Inflammatory macrophage (primary cell): ENCODE measurements at places on chromosomes 1 and 21.

GRCh38 chr1:33410091-33410701, 20.7 kb downstream of the PHC2 start:
- DNase-seq: no peak

- no peak for DNase-seq
Observed at GRCh38 chr21:31193761-31194160, 150.3 kb downstream of the TIAM1 start.

- DNase-seq: no peak
Observed at GRCh38 chr1:94949681-94950661, 23.1 kb upstream of the CNN3 start.

- DNase-seq: peak; percentile 3
Observed at GRCh38 chr21:39685236-39685635, 59.7 kb upstream of the IGSF5 start.

- DNase-seq: no peak
Observed at GRCh38 chr1:197908716-197909220, 6.3 kb downstream of the C1orf53 start.

DNA sequence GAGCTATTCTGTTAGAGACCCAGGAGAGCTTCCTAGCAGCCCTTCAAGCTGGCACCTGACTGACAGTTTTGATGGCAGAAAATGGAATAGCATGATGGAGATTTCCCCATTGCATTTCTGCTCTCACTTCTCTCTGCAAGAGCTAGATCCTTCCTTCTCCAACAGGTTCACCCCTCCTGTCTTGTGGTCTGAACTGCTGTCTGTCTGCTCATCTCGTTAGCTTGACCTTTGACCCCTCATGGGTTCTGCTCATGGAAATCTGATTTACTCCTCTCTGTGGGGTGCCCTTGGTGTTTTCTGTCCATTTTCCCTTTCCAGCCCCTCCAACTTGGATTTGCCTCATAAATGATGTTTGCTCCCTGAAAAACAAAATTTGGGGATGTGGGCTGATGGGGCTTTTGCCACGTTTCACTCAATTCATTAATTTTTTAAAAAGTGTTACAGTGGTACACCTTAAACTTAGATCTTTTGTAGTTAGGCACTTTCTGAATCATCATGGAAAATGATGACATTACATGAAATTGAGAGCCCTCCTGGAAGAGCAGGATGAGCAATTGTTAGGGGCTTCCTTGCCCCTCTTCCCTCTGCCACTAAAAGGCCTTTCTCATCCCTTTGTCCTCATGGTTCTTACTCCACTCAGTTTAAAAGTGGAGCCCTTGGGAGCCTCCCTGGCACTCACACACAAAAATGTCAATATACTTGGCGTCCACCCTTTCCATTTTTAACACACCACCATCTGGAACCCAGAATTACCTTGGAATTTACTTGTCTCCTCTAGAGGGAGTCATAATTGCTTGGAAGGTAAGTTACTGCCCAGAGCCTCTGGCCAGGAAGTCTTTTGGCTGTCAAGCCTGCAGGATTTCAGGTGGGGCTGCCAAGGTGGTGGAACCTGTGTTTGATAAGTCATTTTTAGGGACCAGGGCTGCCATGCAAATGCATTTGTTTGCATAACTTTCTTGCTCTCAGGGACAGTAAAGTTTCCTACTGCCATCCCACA, 31.9 kb upstream of the IL19 start:
- no peak for DNase-seq
